Mucosa of gallbladder (tissue), 1 donor: ENCODE measurements at places on chromosomes 11 and 22.

DNA sequence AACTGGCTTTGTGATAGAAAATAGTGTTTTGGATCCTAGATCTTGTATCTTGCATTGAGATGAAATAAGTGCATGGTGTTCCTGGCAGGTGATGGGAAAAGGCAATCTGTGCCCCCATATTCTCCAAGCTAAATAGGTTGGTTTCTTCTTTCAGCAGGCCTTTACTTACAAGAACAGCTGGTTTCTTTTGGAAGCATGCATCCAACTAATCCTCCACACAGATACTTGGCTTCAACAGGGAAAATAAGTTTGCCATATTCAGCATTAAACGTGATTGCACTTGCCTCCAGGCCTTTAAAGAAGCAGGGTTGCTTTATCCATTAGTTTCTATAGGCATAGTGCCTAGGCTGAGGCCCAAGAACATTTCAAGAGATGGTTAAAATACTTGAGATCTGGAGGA is 59.9 kb downstream of the APIP start:
- DNase-seq: no peak

DNA sequence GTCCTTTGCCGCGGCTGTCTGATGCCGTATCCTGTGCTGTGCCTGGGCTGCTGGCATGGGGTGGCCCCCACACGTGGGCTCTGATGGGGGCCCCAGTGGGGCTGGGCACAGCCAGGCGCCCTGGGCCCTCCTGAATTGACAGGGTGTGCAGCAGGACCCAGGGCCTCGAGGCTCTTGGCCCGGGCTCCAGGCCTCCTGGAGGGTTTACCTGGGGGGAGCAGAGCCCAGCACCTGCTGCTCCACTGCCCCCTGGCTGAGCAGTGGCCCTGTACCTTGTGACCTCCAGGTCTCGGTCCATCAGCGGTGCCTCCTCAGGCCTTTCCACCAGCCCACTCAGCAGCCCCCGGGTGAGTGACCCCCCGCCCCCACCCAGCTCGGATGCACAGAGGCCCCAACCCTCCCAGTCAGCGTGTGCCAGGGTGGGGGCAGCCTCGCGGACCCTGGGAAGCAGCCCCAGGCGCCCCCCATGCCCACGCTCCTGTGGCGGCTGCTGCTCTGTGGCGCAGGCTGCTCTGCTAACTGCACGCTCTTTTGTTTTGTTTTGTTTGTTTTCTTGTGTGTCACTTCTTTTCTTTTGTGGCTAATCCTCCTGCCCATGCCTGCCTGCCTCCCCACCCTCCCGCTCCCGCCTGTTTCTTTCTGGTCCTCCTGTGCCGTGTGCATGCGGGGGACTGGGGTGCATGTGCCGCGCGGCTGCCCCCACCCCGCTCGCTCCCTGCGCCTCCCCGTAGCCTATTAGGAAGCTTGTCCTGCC is 36.9 kb downstream of the MOB2 start:
- no peak for DNase-seq

DNA sequence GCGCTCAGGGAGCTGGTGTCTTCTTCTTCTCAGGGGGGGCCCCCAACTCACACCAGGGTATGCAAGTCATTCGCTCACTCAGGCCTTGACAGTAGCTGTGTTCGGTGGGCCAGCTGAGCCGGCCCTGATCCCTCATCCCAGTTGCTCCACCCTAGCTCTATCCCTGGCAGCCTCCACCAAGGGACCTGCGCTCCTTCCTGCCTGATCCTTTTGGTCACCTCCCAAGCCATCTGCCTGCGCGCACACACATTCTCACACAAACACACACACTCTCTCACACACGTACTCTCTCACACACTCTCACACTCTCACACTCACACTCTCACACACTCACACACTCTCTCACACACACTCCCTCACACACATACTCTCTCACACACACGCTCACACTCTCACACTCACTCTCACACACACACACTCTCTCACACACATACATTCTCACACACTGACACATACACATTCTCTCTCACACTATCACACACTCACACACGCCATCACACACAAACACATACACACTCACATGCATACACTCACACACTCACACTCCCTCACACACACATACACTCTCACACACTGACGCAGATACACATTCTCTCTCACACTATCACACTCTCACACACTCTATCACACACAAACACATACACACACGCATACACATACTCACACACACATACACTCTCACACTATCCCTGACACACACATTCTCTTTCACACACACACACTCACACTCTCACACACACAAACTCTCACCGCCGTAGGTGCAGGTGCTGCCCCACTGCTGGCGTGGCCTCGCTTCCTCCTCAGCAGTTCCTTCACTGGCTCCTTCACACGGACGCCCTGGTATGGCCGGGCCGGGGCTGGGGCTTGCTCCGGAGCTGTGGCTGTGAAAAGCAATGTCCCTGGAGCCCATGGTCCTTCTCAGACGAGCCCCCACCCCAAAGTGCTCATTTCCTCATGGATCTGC is 20.8 kb downstream of the POU2AF1 start:
- no peak for DNase-seq

DNA sequence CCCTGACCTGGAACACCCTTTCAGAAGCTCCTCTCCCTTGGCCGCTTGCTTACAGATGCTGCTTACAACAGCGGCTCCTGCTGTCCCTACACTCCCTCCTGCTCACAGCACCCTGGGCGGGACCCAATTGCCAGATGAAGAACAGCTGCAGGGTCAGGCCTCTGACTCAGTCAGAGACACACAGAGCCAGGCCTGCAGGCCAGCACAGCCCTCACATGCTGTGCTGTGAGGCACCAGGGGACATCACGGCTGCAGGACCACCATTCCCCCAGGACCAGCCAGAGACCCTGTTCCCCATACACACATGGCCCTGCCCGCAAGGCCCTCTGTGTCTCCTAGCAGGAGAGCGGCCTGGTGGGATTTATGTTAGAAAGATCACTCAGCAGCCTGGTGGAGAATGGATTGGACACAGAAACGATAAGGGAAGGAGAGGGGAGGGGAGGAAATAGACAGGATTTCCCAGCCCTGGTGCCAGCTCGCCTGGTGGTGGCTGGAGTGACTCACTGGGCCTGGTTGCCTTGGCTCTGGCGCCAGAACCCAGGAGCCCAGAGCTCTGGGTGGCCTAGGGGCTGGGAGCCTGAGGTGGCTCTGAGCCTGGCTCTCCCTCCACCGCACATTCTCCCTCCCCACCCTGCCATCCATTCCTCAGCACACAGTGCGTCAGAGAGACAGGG is 6.7 kb downstream of the CAPN5 start:
- peak; percentile 86 for DNase-seq

- peak; percentile 91 for DNase-seq
Measured at GRCh38 chr11:121722431-121723245, 269.9 kb upstream of the SORL1-AS1 start.

DNA sequence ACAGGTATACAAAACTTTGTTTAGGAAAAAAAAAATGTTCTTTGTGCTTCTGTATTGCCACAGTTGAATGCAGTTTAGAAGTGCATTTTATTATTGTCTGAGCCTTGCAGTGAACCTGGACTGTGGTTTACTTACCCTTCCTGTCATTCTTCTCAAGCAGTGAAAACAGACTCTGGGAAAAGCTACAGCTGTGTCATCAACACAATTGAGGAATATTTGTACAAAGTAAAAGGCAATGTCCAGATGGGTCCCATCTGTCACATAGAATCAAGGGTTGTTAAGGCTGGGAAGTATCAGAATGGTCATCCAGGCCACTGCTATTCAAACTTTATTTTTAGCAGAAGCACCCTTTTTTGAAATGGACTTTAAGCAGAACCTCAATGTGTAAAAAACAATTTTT is 73.3 kb downstream of the TRIM44 start:
- DNase-seq: no peak

- no peak for DNase-seq
Measured at GRCh38 chr11:10978198-10978597, 120.3 kb upstream of the ZBED5 start.

DNA sequence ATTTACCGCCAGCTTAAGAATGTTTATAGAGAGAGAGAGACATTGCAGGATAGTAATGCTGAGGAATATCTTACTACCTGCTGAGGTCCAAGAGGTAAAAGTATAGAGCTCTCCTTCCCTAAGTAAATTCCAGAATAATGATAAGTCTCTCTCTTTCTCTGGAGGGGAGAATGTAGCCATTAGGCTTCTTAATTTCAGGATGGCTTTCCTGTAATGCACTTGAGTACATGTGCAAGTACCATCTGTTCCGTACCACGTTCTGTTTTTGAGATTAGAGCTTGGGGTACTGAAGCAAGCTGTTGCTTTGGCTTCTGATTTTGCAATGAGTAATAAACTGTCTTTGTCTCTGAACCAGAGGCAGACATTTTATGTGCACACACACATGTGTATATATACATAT is 1314.0 kb downstream of the JRKL start:
- no peak for DNase-seq

DNA sequence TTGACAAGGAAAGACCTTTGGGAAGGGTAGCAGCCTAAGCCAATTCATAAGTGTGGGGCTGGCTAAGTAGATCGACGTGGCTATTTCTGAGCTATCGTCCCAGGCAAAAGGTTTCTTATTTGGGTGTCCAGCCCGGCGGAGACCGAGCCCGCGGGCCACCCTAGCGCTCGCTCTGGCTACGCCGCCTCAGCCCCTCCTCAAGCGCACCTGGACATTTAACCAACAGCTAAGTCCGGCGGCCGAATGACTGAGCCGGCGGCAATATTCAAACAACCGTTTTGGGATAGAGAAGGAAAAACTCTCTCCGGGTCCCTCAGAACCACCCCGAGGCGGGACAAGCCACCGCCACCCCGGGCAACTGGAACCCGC is 457 bp downstream of the RNF141 start:
- DNase-seq: peak; percentile 23

DNA sequence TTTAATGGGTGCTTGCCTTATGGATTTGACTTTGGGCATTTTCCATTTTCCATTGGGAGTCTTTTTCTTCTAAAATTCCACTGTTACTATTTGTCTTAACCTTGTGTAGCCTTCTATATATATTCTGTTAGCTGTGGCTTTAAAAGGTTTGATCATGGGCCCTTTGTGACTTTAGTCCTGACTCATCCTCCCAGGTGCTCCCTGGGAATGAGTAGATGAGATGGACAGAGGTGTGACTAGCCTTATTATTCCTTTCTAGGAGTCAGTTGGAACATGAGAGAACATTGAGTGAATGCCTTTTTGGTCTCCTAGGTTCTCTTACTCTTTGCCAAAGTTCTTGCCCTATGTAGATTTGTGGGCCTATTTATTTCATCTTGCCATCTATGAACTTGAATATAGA is 39.0 kb downstream of the DDX10 start:
- no peak for DNase-seq

- no peak for DNase-seq
Measured at GRCh38 chr11:57601297-57601696, 3.8 kb downstream of the SERPING1 start.

DNA sequence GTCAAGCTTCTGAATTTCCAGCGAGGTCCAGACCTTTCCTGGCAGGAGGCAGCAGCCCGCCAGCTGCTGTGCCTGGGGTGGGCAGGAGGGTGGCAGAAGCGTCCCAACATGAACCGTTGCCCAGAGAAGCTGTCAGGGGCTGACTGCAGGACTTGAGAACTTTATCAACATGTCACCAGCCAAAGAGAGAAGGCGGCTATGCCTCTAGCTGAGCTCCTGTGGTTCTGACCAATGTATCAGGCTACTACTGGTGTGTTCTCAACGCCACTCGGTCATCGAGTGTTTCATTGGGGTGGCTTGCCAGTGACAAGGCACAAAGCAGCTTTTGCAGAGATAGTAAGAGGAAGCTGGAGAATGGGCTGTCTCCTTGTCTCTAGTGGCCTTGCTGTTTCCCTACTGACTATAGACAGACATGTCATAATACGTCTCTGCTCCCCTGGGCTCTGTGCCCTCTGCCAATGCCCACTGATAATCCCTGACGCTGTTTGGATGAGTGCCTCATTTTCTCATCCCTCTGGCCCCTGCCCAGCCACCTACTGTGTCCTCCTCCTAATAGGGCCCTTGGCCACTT is 17.6 kb upstream of the ASCC2 start:
- no peak for DNase-seq

- no peak for DNase-seq
Measured at GRCh38 chr22:23219317-23219716, 39.0 kb downstream of the BCR start.

GRCh38 chr11:95728094-95728493 is 61.5 kb downstream of the FAM76B start:
- no peak for DNase-seq

GRCh38 chr22:36938886-36939285 is 25.5 kb downstream of the CSF2RB start:
- no peak for DNase-seq

DNA sequence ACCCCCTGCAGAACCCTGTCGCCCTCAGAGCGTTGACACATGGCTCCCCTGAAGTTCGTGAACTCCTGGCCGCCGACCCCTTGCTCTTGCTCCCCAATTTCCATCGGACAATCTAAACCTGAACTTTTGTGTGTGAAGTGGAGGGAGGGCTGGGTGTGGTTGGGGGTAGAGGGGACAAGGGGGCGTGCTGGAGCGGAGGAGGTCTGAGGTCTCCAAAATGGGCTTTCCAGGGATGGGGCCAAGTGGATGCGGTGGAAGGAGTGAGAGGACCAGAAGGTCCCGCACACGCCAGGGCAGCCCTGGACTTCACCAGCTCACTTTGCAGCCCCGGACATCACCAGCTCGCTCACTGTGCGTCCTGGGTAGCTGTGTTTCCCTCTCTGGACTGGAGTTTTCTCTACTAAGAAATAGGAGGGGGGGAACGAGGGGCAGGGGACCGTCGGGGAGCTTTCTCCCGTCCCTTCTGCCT is 18.6 kb downstream of the CREB3L1 start:
- DNase-seq: no peak

DNA sequence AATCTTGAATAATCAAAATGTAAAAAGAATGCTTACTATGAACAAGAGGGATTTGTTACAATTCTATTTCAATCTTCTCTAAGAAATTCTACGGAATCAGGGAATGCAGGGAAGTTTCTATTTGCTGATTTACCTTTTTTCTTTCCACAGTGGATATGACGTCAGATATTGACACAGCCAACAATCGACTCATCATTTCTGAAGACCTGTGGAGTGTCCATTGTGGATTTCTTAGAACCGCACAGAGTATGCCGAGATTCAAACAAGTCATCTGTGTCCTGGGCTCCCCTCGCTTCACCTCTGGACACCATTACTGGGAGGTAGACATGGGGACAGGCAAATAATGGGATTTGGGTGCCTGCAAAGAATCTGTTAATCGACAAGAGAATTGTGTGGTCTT is 4.1 kb upstream of the RFPL1 start:
- DNase-seq: no peak

DNA sequence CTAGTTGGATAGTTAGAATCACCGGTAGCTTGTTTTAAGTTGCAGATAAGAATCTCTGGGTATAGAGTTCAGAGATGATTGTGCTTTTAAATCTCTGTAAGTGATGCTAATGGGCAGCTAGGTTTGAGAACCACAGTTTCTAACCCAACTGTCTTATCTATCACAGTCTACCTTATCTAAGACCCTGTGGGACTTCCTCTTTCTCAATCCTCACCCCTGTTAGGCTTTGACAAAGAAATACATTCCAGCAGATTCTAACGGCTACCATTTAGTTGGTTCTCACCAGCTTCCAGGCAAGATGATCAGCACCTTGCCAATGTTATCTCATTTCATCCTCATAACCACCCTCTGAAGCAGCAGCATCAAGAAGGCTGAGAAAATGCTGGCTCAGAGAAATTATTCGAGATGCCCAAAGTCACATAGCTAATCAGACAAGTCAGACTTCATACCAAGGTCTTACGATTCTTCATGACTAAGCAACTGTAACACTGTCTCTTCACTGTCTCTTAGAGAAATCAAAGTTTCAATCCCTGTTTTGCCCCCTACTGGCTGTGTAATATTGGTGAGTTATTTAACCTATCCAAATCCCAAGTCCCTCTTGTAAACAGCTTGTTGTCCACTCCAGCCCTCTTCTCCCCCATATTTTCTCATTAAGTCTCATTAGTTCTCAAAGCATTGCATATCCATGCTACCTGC is 192.4 kb upstream of the API5 start:
- DNase-seq: no peak
